NCI-H774 (cell line): ENCODE measurements at places on chromosomes 11 and 22.

DNA sequence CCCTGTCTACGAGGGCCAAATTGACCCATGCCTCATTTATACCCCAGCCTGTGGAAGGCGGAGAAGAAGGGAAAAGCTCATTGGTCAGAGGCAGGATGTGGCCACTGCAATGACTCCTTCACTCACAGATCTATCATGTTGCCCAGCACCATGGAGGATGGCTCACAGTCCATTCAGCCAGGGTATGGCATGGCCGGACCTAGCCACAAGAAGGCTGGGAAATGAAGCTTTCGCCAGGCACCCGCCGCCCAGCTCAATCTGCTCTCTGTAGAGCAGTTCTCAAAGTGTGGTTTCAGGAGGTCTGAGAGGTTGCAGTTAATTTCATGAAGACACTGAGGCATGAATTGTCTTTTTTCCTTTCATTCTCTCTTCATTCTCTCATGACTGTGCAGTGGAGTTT, 40.6 kb upstream of the LINC01488 start:
- DNase-seq = no peak

DNA sequence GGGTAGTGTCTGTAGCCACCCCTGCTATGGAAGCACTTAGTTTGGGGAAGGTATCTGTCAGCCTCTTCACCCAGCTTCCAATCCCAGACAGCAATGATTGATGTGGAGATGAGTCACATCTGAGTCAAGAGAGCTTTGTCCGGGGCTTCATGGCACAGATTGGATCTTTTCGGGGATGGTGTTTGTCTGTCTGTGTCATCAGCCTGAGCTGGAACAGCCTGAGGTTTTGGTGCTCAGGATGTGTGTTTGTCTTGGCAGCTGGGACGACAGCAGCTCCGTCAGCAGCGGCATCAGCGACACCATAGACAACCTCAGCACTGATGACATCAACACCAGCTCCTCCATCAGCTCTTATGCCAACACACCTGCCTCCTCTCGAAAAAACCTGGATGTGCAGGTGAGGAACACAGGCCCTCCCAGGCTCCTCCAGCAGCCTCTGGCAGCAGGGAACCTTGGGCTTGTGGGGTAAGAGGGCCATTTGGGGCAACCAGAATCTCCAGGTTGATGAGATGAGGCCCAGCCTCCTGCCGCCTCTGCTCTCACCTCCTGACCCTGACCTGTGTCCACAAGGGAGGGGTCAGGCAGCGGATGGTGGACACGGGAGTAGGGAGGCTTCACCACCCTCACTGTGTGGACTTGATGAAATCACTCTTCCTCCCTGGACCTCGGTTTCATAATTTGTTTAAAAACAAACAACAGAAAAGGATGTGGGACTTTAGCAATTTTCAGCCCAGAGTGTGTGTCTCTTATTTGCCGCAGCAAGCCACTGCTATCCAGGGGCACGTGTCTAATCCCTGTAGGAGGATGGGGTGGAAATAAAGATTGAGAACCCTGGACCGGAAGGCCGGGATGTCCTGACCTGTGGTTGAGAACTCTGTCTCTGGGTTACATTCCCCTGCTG, 124.3 kb downstream of the DBX1 start:
- DNase-seq = peak; percentile 79

DNA sequence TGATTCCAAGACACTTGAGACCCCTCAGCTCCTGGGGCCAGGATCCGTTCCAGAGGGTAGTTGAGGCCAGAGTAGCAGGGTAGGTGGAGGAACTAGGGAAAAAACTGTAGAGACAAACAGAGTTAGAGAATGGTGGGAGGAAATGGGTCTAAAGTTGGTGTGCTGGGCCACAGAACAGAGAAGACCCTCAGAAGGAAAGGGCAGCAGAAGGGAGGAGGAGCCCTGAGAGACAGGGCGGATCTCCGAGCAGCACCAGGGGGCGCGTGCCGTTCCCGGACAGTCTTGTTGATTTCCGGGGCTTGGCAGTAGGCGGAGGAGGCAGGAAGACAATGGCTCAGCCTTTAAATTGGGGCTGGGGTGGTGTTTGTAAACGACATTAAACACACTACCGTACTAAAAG, 2.4 kb upstream of the CECR2 start:
- no peak for DNase-seq

DNA sequence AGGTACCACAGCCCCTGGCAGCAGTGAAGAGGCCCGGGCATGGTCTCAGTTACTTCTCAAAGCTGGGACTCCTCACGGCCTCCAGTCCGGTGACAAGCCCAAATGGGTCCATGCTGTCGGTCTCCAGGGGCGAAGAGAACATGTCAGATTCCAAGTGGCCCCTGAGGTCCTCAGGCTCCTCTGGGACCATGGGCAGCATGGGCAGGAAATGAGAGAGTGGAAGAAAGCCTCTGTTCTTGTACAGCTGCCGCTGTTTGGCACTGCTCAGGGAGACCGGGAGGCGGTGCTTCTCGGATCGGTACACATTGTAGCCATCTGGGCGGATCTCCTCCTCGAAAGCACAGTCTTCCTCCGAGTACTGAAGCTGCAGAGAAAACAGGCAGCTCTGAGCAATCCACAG, 4.6 kb downstream of the FGF19 start:
- DNase-seq = no peak

GRCh38 chr22:42972649-42973535, 42.1 kb downstream of the PACSIN2 start:
- no peak for DNase-seq

GRCh38 chr11:115920092-115920461, 415.9 kb upstream of the CADM1 start:
- DNase-seq = no peak

DNA sequence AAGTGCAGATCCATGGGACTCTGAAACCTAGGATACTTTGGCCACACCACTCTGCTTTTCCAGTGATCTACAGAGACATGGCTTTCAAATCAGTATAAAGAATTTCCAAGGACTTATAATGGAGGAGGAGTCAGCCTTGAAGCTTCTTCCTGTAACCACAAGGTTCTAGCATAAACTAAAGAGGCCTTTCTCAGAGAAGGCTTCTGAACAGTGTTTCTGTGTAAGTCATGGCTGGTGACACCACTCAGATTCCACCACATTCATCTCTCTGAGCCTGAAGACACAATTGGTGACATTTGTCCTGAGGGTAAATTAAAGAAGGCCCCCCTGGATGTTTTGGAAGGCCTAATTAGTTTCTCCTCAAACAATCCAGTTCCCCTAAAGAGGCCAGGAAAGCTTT, 29.0 kb upstream of the ADORA2A start:
- no peak for DNase-seq

DNA sequence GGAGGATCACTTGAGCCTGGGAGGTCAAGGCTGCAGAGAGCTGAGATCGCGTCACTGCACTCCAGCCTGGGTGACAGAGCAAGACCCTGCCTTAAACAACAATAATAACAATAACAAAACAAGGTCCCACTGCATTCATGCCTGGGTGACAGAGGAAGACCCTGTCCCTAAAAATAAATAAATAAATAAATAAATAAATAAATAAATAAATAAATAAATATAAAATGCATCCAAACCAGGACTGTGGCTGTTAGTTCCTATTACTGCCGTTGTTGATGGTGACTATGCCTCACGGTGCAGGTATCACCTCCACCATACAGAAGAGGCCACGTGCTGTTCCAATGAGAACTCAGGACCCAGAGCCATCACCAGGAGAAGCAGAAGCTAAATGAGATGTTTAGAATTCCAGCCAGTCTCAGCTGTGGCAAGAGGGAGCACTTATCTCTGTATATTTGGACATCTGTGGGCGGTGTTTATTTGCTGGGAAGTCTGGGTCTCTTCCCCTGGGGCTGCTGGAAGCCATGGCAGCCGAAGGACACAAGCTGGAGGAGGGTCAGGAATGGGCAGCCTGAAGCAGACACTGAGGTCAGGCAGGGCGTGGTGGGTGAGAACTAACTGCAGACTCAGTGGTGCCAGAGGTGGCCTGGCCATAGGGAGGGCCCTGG, 21.6 kb downstream of the C11orf86 start:
- DNase-seq = no peak

- no peak for DNase-seq
These were observed 139.3 kb downstream of the CEP164 start for GRCh38 chr11:117466966-117467365.

GRCh38 chr11:118998388-118998717, 415 bp downstream of the CENATAC start:
- no peak for DNase-seq

GRCh38 chr11:64204080-64204440, 2.5 kb upstream of the FERMT3 start:
- DNase-seq = no peak

DNA sequence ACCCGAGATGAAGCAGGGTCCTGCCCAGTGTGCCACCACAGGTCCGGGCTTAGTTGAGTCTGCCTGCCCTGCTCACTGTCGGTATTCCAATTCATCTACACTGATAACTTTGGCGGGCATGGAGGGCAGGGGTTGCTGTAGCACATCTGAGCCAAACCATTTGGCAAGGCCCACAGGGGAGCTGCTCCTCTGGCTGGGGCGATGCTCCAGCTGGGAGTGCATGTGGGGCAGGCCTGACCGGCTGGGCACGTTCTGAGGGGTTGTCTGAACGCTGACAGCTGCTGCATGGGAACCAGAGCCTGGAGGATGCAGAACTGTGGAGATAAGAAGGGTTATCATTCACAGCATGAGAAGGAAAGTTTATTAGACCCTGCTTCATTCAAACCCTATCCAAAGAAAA, 40.4 kb downstream of the DRG1 start:
- DNase-seq = no peak

DNA sequence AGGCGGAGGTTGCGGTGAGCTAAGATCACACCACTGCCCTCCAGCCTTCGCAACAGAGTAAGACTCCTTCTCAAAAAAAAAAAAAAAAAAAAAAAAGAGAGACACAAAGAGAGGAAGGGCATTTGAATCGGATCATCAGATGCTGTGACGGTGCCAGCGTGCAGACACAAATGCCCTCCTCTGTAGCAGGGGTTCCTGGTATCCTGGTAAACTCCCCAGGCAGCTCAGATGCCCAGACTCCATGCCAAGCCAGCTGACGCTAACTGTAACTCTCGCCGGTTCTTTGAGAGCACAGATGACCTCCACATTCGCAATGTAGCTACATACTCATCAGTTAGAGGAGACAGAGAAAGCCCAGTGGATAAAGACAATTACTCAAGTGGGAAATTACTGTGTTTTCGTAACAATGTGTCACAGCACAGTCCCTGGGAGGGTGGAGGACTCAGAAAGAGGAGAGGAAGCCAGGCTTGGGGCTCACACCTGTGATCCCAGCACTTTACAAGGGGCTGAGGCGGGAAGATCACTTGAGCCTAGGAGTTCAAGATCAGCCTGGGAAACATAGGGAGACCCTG, 153.1 kb downstream of the BRD1 start:
- DNase-seq = no peak

GRCh38 chr11:58625826-58626460, 3.5 kb downstream of the CNTF start:
- no peak for DNase-seq

DNA sequence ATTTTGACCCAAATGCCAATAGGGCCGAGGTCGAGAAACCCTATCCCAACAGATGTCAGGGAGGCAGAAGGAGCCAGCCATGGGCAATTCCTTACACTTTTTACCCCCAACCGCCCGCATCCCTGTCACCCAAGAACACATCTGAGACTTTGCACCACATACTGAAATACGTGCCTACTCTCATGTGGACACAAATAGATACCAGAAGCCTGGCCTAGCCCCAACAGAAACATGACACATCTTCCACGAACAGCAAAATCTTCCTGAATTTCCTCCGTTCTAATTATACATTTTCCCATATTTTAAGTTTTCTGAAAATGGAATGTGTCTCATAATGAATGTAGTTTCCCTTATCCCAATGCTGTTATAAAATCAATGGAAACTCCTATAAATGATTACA, 64.7 kb downstream of the SLC1A2 start:
- DNase-seq = no peak

- DNase-seq = peak; percentile 44
These were observed 31.8 kb downstream of the DLG2 start for GRCh38 chr11:85595285-85595884.

- DNase-seq = peak; percentile 99
These were observed 271 bp downstream of the FKBP2 start for GRCh38 chr11:64241241-64241490.

- DNase-seq = no peak
These were observed 2.1 kb downstream of the UBE2L3 start for GRCh38 chr22:21569459-21570170.

GRCh38 chr11:106961048-106961447, 57.2 kb downstream of the GUCY1A2 start:
- DNase-seq = no peak

DNA sequence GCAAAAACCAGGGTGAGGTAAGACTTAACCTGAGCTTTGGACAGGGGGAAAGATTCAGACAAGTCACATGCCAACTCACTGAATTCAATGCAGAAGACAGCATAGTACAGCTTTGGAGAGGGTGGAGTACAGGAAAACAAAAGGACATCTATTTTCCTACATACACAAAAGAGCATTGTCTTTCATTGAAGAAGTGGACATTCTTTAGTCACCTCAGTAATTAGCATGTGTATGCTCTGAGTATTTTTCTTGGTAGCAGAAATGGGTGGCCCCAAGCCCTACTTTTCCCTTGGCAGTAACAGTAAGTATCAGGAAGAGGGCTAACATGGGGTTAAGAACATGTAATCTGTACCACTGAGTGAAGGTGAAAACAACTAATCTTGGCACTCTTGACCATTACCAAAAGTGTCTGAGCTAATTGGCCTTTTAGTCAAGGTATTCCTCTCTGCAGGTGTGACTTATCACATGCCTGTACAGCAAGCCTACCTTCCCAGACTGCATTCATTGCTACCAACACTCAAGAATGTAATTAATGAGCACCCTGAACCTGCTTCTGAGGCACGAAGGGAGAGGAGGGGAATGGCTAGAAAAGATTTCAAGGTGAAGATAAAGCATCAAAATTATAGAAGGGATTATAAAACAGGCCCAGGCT, 33.9 kb downstream of the SYTL2 start:
- DNase-seq = no peak

DNA sequence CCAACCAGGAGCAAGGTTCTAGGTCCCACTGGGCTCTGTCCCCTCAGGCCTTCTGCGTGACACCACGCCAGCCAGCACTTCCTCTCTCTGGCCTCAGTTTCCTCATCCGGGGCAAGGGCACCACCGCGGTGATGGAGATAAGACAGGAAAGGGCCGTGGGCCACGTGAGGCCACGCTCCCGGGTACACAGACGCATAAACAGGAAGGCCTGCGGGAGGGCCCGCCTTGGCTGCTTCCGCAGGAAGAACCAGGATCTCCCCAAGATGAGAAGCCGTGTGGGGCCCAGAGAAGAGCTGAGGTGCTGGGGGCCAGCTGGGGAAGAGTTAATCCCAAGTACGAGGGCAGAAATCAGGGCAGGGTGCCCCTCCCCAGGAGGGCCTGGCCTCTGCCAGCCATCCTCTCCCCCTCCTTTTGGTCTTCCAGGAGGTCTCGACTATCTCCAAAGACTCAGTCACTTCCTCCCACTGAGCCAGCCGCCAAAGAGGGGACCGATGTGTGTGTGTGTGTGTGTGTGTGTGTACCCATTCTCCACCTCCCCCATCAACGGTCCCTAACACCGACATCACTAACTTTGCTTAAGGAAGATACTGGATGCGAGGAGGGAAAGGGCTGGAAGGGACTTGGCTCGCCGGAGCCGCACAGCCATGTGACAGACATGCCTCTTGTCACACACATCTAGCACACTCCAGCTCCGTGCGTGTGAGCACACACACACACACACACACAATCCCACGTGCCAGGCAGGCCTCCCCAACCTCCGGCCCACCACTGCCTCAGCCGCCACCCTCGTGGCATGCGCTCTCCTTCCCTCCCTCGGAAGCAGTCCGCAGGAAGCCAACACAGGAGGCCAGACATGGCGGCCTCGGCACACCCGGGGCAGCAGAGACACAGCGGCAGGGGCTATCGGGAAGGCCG, 1.4 kb downstream of the MFNG start:
- DNase-seq = no peak

GRCh38 chr11:21460082-21460481, 732.8 kb upstream of the ANO5 start:
- DNase-seq = no peak
